ENCODE measurements at places on chromosomes 1 and 21.

- DNase-seq: no peak
These were observed 7.6 kb downstream of the GPA33 start for GRCh38 chr1:167082511-167083027.

DNA sequence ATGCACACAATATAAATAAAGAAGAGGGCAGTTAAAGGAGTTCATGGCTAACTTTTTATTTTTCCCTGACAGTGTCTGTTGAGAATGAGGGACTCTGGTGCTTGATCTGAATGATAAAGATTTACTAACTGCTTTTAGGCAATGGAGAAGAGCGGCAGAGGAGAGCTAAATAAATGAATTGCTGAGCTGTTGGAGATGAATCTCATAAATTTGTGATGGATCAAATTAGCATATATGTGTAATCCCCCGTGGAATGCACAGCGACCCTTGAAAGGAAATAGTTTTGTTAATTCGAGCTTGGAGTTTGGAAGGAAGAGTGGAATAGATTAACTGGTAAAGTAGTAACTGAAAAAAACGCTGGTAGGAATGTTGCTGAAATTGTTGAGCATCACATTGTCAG is 40.2 kb downstream of the HMCN1 start:
- no peak for DNase-seq

DNA sequence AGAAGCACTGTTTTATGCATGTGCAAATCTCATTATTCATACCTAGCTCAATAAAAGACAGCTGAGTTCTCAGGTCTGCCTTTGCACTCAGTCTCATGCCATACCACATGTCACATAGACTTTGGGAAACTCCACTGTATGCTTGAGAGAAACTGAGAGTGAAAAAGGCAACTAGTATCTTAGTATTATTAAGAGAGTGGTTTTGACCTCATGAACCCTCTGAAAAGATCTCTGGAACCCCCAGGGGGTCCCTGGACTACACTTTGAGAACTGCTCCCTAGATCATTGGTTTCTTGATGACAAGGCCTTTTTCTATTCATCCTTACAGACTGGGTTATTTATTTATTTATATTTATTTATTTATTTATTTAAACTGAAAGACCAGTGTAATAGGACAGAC is 3.7 kb upstream of the RHEX start:
- DNase-seq: no peak

- no peak for DNase-seq
These were observed 376.3 kb downstream of the KCNH1 start for GRCh38 chr1:210757677-210758076.

DNA sequence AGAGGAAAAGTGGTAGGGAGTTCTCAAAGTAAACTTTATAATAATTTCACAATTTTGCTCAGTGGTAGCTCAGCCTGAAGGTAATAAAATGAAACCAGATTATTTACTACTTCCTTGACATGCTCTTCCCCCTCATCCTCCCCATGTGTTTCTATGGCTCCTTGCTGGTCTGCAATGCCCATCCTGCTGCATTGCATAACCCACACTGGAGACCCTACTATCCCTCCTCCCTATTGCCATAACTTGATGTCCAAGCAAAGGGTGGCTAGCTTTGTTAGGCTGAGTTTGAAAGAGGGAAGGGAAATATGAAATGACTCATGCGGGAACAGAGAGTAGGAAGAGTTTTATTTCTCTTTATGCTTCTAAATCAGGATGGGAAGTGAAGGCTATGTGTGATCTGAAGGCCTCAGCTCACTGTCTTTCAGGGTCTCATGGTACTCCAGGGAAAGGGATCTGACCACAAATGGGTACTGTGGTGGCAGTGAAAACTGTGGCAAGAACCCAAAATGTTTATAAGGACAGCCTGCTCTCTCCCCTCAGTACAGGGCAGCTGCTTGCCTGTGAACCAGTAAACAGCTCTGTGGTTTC is 36.4 kb upstream of the HSD17B7 start:
- DNase-seq: no peak
